ENCODE measurements at places on chromosomes 16 and 17. TPM values are rescaled to one million over a fixed set of nuclear protein-coding genes. Genes with fewer than 3 reads are reported as not detected.
A peak's percentile ranks its signal among the peaks of the same experiment; 100 is the strongest.

INO80E gene
- 65.3 TPM for total RNA-seq

KLHL10 gene
- 0.29 TPM for total RNA-seq

FZD2 gene
- total RNA-seq = 8.7 TPM

C16orf92 gene
- not detected for total RNA-seq

CES1 gene
- 293 TPM for total RNA-seq

- H3K27me3 ChIP-seq = peaks cover 41% of the 10 kb centered on the region
- H3K36me3 ChIP-seq = no peaks in the 10 kb centered on the region
- peaks cover 33% of the 10 kb centered on the region for H3K4me1 ChIP-seq
- peak overlapping the region; percentile 77 for H3K27ac ChIP-seq
- no peak overlapping the region for H3K4me3 ChIP-seq
Observed at GRCh38 chr17:61462719-61463315, 10.6 kb downstream of the TBX4 start.

GRCh38 chr17:81115749-81116464 is 49.4 kb upstream of the PVALEF start:
- no peaks in the 10 kb centered on the region for H3K27me3 ChIP-seq
- H3K27ac ChIP-seq = no peak overlapping the region
- no peak for DNase-seq
- H3K4me1 ChIP-seq = no peaks in the 10 kb centered on the region

- no peaks in the 10 kb centered on the region for H3K27me3 ChIP-seq
- H3K4me1 ChIP-seq = peaks cover 15% of the 10 kb centered on the region
- no peaks in the 10 kb centered on the region for H3K36me3 ChIP-seq
Observed at GRCh38 chr17:39782481-39782880, 44.7 kb downstream of the GRB7 start.

DNA sequence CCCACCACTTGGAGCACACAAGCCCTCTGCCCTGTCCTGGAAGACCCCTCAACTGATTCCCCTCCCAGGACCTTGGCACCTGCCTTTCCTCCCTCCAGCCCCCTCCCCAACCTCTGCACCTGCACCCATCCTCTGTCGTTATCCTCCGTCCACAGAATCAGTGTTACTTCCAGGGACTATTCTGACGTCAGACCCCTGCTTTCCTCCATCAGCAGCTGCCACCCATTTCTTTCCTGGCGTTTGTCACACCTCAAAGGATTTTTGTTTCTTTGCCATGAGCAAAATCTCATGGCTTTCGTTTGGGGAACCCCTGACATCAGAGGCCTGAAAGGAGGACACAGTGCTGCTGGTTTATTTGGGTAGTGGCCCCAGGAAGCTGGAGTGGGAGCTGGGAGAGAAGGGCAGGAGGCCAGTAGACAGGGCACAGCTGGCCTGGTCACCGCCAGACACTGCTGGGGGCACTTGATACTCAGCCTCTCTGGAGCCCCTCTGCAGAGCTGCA is 68.4 kb downstream of the SOCS1 start:
- no peaks in the 10 kb centered on the region for H3K36me3 ChIP-seq
- H3K4me3 ChIP-seq = no peak overlapping the region
- H3K27me3 ChIP-seq = no peaks in the 10 kb centered on the region
- no peak overlapping the region for H3K27ac ChIP-seq
- H3K4me1 ChIP-seq = peaks cover 3% of the 10 kb centered on the region

GRCh38 chr17:41813152-41813680 is 412 bp downstream of the FKBP10 start:
- no peak for DNase-seq
- no peaks in the 10 kb centered on the region for H3K27me3 ChIP-seq
- peaks cover 25% of the 10 kb centered on the region for H3K4me1 ChIP-seq
- peak overlapping the region; percentile 69 for H3K4me3 ChIP-seq
- H3K36me3 ChIP-seq = no peaks in the 10 kb centered on the region
- peak overlapping the region; percentile 20 for H3K27ac ChIP-seq

DNA sequence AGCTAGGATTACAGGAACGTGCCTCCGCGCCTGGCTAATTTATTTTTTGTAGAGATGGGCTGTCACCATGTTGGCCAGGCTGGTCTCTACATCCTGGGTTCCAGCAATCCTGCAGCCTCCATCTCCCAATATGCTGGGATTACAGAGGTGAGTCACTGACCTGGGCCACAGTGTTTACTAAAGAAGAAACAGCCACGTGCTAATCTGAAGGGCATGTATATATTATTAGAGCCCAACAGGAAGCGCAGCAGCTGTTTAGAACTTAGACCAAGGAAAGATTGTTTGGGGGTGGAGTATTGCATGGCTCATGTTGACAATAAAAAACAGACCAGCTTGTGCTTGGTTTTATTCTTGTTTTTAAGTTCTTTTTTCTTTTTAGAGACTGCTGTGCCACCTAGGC is 60.2 kb downstream of the HAPSTR1 start:
- H3K4me3 ChIP-seq = no peak overlapping the region
- H3K36me3 ChIP-seq = no peaks in the 10 kb centered on the region
- DNase-seq = no peak
- no peak overlapping the region for H3K27ac ChIP-seq
- no peaks in the 10 kb centered on the region for H3K27me3 ChIP-seq

- no peak overlapping the region for H3K27ac ChIP-seq
- H3K4me3 ChIP-seq = no peak overlapping the region
- no peaks in the 10 kb centered on the region for H3K36me3 ChIP-seq
- no peak for DNase-seq
Observed at GRCh38 chr17:37834168-37834567, 89.3 kb upstream of the HNF1B start.

GRCh38 chr16:68219725-68220351 is 16.1 kb downstream of the ESRP2 start:
- no peak overlapping the region for H3K4me3 ChIP-seq
- DNase-seq = no peak
- H3K27me3 ChIP-seq = no peaks in the 10 kb centered on the region

- H3K4me3 ChIP-seq = no peak overlapping the region
- no peaks in the 10 kb centered on the region for H3K4me1 ChIP-seq
- H3K27me3 ChIP-seq = no peaks in the 10 kb centered on the region
Observed at GRCh38 chr16:52705122-52705521, 158.2 kb upstream of the TOX3 start.

- H3K4me3 ChIP-seq = no peak overlapping the region
- H3K4me1 ChIP-seq = no peaks in the 10 kb centered on the region
- H3K27me3 ChIP-seq = no peaks in the 10 kb centered on the region
- DNase-seq = no peak
- H3K27ac ChIP-seq = no peak overlapping the region
- no peaks in the 10 kb centered on the region for H3K36me3 ChIP-seq
Observed at GRCh38 chr17:6145946-6146345, 75.8 kb downstream of the WSCD1 start.

DNA sequence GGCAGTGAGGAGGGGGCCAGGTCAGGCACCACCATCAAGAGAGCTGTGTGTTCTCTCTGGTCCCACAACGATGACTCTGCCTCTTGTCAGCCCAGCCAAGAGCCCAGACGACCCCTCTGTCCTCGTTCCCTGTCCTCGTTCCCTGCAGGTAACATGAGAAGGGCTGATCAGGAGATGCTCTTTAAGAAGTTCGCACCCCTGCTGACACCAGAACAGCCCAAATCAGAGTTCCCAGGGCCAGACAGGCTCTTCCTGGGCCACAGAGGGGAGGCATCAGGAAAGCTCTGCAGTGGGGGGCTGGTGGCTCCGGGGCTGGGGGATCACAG is 13.5 kb upstream of the DNAI2 start:
- no peak overlapping the region for H3K27ac ChIP-seq
- H3K4me1 ChIP-seq = no peaks in the 10 kb centered on the region
- H3K4me3 ChIP-seq = no peak overlapping the region
- no peak for DNase-seq

- H3K27ac ChIP-seq = no peak overlapping the region
- DNase-seq = no peak
- H3K4me3 ChIP-seq = no peak overlapping the region
- no peaks in the 10 kb centered on the region for H3K27me3 ChIP-seq
- H3K4me1 ChIP-seq = peaks cover 43% of the 10 kb centered on the region
Observed at GRCh38 chr16:50207652-50208051, 54.5 kb downstream of the TENT4B start.

- no peak for DNase-seq
- no peaks in the 10 kb centered on the region for H3K36me3 ChIP-seq
- no peak overlapping the region for H3K27ac ChIP-seq
- no peak overlapping the region for H3K4me3 ChIP-seq
- no peaks in the 10 kb centered on the region for H3K4me1 ChIP-seq
- H3K27me3 ChIP-seq = no peaks in the 10 kb centered on the region
Observed at GRCh38 chr16:11650641-11651591, 17.3 kb upstream of the SNN start.

DNA sequence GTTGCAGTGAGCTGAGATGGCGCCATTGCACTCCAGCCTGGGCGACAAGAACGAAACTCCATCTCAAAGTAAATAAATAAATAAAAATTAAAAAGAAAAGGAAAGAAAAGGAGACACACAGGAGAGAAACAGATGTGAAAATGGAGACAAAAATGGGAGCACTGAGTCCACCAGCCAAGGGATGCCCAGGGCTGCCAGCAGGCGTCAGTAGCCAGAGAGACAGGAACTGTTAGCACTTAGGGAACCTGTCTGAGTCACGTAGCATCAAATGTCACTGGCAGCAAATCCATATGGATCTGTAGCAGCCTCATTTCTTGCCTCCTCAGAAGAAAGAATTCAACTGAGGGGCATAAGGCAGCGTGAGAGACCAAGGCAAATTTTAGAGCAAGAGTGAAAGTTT is 79.7 kb downstream of the CYLD start:
- H3K36me3 ChIP-seq = no peaks in the 10 kb centered on the region
- peaks cover 4% of the 10 kb centered on the region for H3K27me3 ChIP-seq
- no peaks in the 10 kb centered on the region for H3K4me1 ChIP-seq
- no peak overlapping the region for H3K27ac ChIP-seq

DNA sequence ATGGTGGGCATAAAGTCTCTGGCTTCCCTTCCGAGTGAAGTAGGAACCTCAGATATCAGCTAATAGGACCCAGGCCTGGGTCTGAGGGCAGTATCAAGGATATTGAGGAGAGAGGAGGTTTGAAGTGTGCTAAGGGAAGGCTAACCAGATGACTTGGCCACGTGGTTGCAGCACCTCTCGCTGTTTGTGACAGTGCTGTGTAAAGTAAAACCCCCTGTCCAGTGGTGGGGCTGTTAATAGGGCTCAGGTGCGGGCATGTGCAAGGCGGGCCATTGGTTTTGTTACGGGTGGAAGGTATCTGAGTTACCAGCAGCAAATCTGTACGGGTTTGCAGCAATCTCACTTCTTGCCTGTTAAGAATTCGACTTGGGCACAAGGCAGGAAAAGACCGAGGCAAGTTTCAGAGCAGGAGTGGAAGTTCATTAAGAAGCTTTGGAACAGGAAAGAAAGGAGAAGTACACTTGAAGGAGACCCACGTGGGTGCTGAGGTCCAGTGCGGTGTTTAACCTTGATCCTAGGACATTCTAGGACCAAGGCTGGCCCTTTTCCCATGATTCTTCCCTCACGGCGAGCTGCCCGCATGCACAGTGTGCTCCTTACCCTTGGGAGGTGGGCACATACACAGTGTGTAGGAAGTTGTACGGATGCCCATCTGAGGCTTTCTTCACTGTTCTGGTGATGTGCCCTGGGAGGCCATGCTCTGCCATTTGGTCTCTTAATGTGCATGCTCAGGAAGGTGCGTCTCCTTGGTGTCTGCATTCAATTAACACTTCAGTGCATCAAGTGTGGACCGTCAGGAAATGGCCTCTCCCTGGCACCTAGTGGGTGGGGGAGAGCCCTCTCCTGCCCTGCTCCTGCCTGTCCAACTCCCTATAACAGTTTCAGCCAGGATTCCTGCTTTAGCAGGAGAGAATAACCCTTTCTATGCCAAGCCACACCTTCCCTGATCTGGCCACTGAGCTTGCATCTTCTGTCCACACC is 20.3 kb downstream of the SGF29 start:
- H3K36me3 ChIP-seq = no peaks in the 10 kb centered on the region
- DNase-seq = no peak
- H3K27me3 ChIP-seq = no peaks in the 10 kb centered on the region
- no peak overlapping the region for H3K4me3 ChIP-seq

GRCh38 chr16:83701494-83701893 is 106.3 kb upstream of the HSBP1 start:
- no peak overlapping the region for H3K4me3 ChIP-seq
- H3K27ac ChIP-seq = no peak overlapping the region
- peak; percentile 75 for DNase-seq
- H3K4me1 ChIP-seq = no peaks in the 10 kb centered on the region

DNA sequence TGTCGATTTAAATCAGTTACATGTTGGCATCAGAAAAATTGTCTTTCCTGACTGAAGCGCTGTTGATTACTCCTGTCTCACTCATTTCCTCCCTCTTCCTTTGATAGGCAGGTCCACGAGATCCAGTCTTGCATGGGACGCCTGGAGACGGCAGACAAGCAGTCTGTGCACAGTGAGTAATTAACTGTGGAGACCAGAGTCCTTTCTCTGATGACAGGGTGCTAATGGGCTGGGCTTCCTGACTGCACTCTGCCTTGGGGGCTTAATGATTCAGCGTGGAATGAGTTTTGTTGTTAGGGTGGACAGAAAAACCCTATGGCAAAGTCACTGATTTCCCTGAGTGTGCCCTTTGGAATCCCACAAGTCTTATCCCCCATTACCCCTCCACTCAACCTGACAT is 6.5 kb downstream of the GOSR2 start:
- H3K27ac ChIP-seq = peak overlapping the region; percentile 17
- peaks cover 54% of the 10 kb centered on the region for H3K36me3 ChIP-seq

All from upper lobe of right lung (tissue), 1 donor.